ENCODE measurements at places on chromosomes 12 and 14.

- DNase-seq: peak; percentile 91
Measured at GRCh38 chr12:116426391-116427136, 132.6 kb upstream of the MAP1LC3B2 start.

- DNase-seq: no peak
Measured at GRCh38 chr12:18430425-18431048, 169.2 kb downstream of the PIK3C2G start.

DNA sequence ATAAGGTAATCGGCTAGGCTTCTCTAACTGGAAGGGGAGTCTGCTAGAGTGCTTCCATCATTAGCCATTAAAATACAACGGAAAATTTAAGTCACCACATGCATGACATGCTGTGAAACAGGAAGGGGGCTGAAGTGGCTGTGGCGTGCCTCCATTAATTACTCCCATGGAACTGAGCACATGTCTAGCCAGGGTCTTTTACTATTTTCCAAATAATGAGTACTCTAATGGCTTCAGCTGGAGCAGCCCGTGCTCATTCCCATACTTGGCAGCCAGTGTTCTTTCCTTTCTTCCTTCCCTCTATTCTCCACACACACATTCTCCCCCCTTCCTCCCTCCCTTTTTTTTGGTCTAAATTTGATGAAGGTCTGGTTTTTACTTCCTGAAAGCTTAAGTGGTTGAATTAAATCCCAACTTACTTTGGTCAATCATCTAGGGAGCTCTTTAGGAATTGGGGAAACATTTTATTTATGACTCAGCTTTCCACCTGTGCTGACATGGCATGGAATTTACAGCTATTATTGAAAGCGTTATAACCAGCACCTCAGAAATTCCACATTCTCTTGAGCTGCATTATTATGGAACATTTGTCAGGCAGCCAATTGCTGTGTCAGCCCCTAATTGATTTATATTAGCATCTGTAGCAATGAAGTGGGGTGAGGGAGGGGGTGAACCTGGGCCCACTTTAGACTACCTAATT lies 72.3 kb downstream of the LRIG3 start:
- DNase-seq: no peak

GRCh38 chr12:57623811-57624390 lies 9.1 kb downstream of the B4GALNT1 start:
- no peak for DNase-seq

GRCh38 chr14:103537175-103537990 lies 8.4 kb downstream of the TRMT61A start:
- no peak for DNase-seq

DNA sequence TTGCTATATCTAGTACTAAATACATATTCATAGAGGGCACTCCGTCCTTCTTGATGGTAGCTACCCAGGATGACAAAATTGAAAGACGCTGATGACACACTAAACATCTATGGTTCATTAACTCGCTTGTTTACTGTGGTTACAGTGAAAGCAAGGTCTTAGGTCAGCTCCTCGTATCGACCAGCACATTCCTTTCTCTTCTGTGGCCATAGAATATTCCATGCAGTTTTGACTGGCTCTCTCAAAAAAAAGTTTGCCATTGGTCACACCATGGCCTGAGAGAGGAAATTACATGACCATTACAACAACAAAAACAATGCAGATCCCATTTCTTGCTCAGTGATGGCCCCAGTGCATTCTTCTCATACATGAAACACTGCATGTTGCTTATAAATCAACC lies 411.4 kb upstream of the SOX5 start:
- no peak for DNase-seq

DNA sequence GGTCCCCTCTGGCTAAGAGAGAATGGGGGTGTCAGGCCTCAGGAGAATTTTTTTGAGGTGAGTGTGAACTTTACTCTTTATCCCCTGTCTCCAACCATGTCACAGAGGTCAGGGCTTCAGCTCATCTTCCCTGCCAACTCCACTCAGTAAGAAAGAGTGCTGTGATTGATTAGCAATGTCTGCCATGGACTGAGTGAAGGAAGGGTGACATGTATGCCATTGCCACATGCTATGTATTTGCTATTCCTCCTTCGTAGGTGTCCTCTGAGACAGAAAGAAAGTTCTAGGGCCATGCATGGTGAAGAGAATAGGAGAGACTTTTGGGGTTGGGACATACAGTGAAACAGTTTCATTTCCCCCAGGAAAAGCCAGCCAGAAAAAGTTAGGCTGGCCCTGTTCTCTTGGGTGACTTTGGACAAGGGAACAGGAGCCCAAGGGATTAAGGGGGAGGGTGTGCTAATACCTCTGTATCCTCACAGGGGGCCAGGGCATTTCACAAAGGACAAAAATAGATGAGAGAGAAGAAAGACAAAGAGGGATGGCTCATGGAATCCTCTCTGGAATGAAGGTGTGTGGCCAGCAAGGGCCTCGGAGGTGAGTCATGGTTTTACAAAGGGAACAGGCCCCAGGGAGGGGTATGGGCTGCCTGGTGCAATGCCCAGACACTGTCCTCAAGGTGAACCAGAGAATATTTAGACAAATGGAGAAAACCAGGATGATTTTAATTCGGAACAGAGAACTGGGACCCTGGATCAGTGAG lies 13.9 kb upstream of the MYL2 start:
- no peak for DNase-seq

DNA sequence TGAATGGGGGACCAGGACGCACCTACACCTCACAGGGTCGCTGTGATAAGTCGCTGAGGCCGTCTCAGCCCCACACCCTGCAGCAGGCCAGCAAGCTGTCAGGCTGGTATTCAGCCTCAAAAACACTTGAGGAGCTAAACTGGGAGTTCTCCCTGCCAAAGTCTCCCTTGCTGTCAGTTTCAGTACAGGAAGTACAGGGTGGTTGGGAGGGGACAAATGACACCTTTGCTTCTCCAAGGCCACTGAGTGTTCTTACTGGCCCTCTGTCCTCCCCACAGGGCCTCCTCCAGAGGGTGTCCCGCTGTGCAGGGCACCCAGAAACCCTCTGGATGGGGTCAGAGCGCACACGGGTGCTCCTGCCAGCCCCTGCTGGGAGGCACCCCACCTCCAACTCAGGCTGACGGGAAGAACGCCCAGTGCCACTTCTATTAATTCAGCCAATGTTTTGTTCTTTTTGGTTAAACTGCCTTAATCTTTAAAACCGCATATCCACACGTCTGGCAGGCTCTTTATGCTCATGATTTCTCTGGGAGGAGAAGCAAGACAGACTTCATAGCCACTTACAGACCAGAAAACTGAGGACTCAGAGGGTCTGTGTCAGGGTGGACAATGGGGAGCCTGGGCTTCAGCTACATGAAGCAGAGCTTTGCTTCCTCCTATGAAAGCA lies 75.9 kb downstream of the ITPK1 start:
- no peak for DNase-seq

DNA sequence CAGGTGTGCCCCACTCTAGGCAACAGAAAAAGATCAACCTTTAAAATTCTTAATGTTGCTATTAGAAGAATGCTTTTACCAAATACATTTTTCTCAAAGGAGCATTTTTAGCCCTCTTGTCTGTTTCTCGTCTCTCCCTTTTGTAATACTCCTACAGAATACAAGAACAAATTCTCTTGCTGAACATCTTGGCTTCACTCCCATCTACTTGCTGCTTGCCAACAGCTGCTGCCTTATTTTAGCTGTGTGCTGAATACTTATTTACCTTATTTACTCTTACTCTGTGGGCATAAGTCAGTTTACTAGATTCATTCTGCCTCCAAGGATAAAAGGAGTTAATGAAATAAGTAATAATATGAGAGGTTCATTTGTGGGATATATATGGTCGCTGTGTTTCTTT lies 70.8 kb downstream of the POLR3B start:
- no peak for DNase-seq

DNA sequence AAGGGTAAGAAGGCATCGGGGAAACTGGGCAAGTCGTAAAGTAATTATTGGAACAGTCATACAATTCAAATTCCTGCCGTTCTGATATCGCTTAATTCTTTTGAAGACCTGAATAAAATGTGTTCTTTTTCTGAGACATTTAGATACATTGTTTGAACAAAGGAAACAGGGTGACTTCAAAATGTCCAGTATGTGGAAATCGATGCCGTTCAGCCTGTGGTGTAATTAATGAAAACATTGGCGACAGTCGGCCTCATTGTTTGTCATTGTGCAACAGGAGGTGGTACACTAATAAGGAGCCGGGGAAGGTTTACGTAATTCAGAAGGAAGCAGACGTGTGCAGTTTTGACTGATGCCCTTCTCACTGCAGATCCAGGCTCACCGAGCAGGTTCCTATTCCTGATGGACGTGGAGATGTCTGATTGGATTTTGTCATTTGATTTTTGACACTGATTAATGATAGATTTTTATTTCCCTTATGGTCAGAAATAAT lies 92.7 kb downstream of the BORCS5 start:
- no peak for DNase-seq

DNA sequence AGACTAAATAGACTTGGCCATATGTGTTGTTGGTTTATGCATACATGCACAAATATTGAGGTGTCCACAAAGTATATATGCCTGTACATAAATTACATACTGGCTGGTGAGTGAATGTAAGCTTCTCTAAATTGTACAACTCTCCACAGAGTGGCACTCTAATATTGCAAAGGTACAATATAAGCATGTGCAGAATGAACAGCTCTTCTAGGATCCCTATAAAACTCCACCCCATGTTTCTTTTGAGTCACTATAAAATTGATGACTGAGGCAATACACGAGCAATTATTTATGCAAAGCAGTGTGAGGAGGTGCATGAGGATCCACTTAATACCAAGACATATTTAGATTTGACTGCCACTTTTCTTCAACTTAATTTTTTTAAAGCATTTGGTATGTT lies 172.2 kb downstream of the NAV3 start:
- no peak for DNase-seq

GRCh38 chr14:32136027-32136825 lies 59.1 kb downstream of the ARHGAP5 start:
- no peak for DNase-seq

DNA sequence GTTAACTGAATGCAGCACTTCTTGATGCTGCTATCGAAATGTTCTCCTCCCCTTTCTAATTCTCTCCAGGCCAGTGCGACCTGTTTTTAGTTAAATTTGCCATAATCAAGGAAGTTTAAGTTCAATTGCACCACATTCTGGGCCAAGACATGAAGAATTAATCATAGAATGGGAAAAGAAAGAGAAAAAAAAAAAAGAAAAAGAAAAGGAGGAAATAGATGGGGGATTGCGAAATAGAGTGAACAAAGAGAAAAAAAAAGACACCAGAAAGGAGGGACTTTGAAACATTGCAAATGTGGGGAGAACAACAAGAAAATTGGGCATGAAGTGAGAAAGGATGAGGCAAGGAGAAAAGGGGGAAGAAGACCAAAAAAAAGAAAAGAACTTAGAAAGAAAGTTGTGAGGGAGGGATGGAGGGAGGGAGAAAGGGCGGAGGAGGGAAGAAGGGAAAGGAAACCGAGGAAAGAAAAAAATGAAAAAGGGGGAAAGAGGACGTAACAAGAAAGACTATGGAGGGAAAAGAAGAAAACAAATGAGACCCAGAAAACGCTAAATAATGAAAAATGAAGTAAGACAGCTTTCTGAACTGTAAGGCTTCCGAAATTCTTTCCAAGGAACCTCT lies 32.8 kb upstream of the TBX5 start:
- DNase-seq: no peak

DNA sequence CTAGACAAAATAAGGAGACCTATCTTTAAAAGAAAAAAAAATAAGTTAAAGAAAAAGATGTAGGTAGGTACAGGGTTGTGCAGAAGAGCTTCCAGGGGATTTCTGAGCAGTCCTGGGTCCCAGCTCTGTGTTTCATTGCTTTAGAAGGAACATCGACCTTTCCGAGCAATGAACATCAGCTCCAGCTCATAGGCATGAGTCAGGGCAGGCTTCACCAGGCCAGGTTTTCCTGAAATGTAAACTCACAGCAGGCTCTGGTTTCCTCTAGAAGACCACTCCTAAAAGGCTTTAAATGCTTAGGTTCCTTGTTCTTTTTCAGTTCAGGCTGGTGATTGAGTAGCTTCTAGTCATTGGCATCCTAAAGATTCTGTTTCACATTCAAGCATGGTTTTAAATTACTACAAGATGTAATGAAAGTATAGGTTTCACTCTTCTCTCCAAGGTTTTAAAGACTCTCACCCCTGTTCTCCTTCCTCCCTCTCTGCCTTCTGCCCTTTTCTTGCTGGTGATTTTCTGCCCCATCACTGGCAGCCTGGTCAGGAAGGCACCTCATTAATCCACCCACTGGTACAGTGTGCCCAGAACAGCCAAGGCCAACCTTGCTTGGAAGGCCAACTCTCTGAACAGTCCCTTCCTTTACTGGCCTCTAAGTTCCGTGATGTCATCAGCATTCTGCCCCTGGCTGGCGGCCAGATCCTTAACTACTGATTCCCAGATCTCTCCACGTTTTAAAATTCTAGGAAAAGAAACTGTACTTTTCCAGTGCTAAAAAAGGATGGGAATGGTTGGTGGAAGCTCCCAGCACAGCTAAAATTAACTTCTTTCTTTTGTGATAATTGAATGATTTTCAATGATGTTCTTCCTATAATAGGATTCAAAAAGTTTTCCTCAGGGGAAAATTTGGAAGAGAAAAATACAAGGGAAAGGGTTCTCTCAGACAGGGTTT lies 109.4 kb upstream of the HIF1A start:
- DNase-seq: peak; percentile 92

- DNase-seq: no peak
Measured at GRCh38 chr12:75591628-75592027, 80.2 kb upstream of the KRR1 start.

DNA sequence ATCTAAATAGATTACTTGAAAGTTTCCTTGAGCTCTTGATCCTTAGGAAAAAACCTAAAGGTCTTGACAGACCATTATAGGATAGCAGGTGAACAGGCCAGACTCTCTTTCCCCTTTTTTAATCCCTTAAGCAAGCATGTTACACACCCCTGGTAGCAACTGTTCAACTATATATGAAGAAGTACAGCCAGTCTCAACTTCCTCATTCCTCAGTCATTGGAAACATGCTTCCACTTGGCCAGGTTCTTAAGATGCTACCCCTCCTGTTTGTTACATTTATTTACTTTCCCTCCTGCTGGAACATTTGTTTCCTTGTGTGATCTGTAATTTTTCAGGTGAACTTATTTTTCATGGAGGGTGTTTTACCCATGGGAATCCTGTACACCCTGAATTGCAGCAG lies 124.1 kb downstream of the ARMH4 start:
- DNase-seq: no peak

GRCh38 chr12:100942984-100943749 lies 148.6 kb downstream of the ANO4 start:
- DNase-seq: no peak

DNA sequence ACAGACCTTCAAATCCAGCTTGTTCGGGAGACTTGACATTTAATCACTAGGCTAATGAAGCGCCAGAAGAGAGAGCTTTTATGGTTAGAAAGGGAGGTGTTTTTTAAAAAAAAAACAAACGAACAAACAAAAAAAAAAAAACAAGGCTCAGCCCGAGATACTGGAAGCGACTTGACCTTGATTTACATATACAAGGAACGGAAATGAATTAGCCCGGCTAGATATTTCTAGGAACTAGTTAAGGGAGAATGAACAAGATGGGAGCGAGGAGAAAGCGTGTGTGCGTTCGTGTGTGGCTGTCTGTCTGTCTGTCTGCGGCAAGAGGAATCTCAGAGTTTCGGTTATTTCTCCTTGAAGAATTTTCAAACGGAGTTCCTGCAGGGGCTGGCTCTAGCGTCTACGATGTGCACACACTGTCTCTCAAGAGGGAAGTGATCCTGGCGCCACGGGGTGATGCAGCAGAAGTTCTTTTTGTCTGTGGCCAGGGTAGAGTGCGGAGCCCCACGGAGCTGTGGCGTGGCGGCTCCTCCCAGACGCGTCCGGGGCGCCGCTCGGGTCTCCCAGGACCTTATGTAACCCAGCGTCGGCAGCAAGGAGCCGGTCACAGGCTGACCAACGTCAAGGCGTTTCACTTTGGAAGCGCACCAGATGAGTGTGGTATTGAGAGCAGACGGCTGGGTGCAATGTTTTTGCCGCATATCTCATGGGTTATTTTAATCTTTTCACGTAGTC lies 18.8 kb downstream of the SOCS2 start:
- DNase-seq: peak; percentile 95
